ENCODE measurements at places on chromosomes 5 and 9.

DNA sequence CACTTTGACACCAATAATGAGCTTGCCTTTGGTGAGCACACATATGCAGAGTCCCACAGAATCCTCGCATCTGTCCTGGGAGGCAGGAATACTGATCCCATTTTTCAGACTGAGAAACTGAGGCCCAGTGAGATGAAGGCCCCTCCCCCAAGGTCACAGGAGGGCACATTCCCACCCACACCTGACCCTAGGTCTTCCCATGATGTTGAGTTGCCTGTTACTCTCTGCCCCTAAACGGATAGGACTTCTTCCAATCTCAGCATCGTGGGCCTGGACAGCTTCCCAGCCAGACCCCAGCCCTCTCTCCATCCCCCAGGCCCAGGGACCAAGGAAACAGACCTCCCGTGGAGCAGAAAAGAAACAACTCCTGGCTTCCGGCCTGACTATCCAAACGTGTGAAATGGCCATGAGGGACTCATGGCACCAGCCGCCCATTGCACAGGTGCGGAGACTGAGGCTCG is 877 bp downstream of the SH3GLB2 start:
- DNase-seq, result no peak

GRCh38 chr5:159877016-159877415 is 39.3 kb upstream of the ADRA1B start:
- DNase-seq, result no peak

- peak; percentile 56 for DNase-seq
Measured at GRCh38 chr9:128685636-128686489, 3.2 kb upstream of the SET start.

DNA sequence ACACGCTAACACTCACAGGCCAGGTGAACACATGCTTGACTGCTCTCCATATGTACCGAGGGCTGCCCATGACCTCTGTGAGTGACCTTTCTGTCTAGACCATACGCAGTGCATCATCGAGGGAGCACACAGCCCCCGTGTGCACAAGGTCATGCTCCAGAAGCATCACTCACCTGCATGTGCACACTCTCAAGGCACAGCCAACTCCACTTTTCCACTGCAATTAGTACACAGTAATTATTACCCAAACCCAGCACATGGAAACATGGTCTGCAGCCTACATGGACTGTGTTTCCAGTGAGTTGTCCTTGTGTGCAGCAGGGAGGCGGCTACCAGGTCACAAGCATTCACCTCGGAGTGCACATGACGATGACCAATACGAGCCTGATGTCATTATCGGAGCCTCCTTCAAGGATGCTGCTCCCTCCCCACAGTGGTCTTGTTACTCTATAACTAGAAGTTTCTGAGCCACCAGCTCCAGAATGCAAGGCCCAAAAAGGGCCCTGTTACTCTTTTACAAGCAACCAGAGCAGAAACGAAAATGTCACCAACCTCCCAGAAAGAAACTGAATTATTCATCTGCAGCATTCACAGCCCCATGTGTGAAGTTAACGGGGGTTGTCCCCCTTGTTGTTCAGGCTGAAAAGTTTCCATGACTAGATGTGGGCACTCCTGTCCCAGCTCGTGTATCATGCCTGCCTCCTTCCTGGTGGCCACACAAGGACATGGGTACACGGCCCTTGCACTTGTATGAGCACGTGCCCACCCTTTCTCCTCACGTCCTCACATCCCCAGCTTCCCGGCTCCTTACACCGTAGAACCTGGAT is 31.2 kb downstream of the SEMA4D start:
- DNase-seq, result peak; percentile 79

DNA sequence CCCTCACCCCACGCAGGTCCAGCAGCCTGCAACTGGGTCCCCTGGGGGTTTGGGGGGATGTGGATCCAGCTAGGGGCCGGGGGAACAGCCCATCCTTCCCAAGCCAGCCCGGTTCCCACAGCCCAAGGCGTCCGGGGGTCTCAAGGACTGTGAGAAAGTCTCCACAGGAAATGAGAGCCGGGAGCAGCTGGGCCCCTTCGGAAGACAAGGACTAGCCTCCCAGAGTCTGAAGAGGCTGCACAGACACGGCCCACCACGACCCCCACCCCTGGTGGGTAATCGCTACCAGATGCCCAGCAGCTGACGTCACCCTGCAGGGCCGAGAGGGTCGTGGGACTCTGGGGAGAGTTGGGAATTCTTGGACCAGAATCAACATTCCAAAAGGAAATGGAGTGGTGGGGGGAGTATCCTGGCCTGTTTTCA is 10.5 kb downstream of the SH2D3C start:
- DNase-seq, result no peak

All from activated T-cell treated with anti-CD3 and anti-CD28 coated beads, Interleukin-2, amount 50 U/mL, for 72 hours (primary cell).